Right ventricle myocardium superior (tissue), 1 donor: ENCODE measurements at places on chromosomes 4 and X. TPM values are rescaled to one million over a fixed set of nuclear protein-coding genes. Genes with fewer than 3 reads are reported as not detected.

RHOH gene
- 0.38 TPM for total RNA-seq

THOC2 gene
- total RNA-seq, result 24.1 TPM

ABLIM2 gene
- total RNA-seq, result 26.8 TPM

CT45A2 gene
- not detected for total RNA-seq

PFKFB1 gene
- 0.16 TPM for total RNA-seq

MTNR1A gene
- total RNA-seq, result not detected

CCNB3 gene
- total RNA-seq, result 0.11 TPM

MAGEB17 gene
- not detected for total RNA-seq

AFF2 gene
- 0.24 TPM for total RNA-seq

HTN3 gene
- total RNA-seq, result not detected

MYL5 gene
- 3.7 TPM for total RNA-seq

DNA sequence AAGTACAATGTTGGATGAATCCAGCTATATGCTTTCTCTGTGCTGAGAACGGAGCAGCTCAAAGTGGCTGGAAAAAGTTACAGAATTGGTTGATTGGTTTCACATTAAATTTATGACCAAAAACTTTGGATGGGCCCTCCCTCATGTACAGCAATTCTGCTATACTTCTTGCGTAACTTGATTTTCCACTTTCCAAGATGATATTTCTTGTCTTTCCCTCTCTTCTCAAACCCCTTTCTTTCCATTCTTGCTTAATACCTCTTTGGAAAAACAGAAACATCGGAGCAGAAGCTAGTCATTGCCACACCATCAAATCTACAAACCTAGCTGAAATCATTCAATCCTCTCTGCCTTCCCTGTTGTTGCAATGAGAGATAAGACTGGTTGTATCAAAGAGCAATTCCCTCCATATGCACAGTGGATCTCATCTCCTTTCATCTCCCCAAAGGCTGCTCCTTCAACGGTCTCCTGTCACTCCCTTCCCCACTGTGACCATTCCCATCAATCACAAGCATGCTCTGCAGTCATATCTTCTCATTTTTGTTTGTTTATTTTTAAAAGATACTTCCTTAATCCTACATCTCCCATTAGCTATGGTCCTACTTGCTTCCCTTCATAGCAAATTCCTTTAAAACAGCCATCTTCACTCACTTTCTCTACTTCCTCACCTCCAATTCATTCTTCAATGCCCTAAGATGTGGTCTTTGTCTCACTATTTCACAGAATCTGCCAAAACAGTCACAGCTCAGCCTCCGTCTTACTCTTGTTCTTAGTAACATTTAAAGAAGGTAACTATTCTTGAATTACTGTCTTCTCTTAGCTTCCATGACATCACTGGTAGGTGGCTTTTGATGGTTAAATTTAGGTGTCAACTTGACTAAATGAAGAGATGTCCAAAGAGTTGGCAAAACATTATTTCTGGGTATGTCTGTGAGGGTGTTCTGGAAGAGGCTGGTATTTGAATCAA, 145.5 kb downstream of the FAM13A start:
- DNase-seq, result no peak

GRCh38 chr4:183254162-183254561, 65.9 kb downstream of the CLDN22 start:
- DNase-seq, result no peak

DNA sequence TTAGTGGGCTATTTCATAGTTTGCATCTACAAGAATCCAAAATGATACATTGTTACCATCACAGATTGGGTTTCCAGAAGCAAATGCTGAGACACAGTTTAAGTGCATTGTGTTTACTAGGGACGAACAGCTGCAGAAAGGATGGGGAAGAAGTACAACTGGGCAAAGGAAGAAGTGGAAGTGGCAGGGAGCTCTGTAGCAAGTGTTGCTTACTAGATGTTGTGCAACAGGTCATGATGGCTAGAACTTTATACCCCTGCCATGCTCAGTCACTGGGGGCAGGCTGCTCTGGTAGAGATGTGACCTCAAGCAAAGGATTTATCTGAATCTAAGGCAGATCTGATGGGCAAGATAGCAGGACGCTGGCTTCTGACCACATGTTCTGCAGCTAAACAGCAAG, 76.1 kb upstream of the EMCN start:
- DNase-seq, result no peak

DNA sequence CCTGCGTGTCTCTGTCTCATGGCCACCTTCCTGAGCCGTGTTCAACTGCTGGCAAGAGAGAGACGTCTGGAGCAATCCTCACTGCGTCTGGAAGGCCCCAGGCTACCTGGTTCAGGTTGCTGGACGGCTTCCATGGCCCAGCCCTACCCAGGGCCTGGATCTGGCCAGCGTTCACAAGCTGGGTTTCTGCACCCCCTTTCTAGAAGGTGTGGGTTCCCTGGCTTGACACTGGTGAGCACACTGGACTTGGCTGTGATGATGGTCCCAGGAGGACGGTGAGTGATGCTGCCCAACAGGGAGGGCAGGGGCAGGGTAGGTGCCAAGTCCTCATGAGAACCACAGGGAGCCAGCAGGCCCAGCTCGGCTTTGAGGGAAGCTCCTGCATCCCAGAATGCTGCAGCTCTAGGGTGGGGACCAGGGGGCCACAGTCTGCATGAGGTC, 63.4 kb downstream of the HTRA3 start:
- DNase-seq, result peak; percentile 30

GRCh38 chr4:145171911-145172310, 8.5 kb downstream of the OTUD4 start:
- DNase-seq, result no peak

DNA sequence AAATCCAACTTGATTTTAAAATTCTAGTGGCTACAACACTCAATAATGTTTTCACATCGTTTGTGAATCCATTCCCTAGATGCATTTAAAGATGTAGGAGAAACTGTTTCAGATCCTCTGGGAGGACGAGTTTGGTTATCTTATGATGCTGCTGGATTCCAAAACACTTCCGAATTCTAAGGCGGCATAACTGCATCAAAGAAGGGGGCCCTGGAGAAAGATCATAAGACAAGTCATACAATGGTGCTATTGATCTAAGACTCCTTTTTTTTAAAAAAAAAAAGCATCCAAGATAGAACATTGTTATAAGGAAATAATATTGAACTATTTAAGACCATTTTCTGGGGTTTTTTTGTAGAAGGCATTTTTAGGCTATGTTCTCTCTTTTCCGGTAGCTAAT, 25.5 kb downstream of the ASB9 start:
- no peak for DNase-seq

DNA sequence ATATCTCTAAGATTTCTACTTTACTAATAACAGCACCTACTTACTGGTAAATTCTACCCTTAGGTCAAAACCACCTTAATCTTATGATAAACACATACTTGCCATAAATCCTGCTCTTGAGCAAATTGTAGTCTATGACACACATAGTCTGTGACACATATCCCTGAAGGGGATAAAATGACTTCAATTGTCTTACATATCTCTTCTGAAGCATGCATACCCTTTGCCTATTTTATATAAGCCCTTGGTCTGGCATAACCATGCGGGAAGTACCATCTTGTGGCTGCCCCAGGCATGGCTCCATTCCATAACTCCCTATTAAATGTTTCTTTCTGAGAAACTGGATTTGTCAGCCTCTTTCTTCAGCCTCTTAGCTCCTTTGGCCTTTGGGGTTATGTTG, 248.9 kb downstream of the SLC7A11 start:
- no peak for DNase-seq

- no peak for DNase-seq
These were observed 30.6 kb upstream of the SORCS2 start for GRCh38 chr4:7161721-7162214.

DNA sequence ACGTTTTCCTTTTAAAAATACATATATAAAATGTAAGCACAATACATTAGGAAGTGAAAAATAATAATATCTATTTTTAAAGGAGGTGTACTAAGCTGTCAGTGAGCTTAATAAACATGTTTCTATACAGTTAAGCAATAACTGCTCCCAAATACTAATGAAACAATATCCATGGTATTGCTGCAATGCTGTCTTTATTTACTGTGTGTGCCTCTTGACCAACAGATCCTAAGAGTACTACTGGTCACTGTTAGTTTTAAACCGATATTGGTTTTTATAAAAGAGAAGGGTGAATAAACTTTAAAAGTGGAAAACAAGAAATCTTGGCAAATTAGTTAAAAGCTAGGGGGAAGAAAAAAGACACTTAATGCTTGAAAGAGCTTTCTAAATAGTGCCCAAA, 1029.0 kb downstream of the FSTL5 start:
- DNase-seq, result no peak

- DNase-seq, result no peak
These were observed at the start of gene TLR7 for GRCh38 chrX:12866451-12867377. Gene TLR7 (plus strand): TSS chrX:12867072. CDS start chrX:12867579, 507 bp downstream.

DNA sequence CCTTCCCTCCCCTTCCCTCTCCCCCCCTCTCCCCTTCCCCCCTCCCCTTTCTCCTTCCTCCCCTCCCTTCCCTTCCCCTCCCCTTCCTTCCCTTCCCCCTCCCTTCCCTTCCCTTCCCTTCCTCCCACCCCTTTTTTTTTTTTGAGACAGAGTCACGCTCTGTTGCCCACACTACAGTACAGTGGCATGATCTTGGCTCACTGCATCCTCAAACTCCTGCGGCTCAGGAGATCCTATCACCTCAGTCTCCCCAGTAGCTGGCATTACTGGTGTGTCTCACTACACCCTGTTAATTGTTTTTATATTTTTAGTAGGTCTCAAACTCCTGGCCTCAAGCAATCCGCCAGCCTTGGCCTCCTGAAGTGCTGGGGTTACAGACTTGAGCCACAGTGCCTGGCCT, 66.6 kb downstream of the TBC1D9 start:
- DNase-seq, result no peak

DNA sequence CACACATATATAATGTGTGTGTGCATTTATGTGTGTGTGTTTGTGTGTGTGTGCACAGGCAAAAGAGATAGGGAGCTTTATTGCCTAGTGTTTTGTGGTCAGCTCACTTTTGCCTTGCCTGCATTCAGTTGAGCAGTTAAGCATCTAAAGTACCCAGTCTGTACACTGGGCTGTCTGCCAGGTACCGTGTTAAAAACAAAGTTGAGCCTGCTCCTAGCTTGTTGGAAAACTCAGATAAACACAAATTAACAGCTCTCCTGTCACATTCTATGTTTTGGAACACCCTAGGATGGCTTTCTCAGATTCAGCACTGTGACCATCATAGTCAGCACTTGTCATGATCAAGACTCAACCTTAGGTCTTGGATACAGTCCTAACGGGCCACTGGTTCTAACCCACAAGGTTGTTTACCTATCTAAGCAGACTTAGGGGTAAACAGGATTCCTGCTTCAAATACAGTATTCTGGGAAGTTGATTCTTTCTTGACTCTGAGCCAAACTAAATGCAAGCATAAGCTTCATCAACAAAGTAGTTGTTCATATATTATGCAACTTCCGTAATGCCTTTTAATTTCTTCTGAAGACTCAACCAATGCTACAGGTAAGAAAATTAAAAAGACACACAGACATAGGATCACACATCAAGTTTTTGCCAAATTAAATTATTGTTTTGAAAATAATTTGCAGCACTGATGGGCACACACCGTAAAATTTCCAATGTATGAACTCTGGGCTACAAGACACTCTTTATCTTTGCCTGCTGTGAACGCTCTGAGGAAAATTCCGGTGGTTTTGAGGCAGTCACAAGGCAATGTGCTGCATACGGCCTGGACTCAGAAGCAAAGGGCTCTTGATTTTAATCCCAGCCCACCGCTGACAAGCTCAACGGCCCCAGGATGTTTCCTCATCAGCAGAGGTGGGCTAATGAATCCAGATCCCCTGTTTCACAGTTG, 11.3 kb upstream of the CD99 start:
- DNase-seq, result no peak

DNA sequence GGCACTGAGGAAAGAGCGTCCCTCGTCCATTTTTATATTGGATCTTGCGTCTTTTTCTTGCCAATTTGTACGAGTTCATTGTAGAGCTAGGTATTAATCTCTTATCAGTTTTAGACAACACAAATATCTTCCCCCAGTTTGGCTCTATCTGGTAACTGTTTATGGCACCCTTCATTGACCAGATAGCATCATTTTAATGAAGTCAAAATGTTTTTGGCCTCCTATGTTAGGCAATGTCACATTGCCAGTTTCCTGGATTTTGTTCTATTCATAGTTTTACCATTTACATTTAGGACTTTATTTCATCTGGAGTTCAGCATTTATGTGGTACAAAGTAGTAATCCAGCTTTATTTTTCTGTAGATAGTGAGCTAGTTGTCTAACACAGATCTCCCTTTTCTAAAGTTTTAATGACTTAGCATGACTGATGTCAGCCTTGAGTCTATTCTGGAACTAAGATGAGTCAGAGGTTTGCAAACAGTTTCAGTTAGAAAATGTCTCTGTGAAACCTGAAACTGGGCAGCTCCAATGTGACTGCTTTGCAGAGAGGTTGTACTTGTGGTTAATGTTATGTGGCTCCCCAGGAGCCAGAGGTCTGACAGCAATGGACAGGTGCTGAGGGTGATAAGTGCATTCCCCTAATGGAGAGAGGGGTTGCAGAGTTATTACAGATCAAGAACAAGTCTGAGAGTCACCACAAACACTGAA, 5.3 kb upstream of the STBD1 start:
- no peak for DNase-seq

- peak; percentile 43 for DNase-seq
These were observed 8.6 kb upstream of the ZXDA start for GRCh38 chrX:57918750-57919436.

- DNase-seq, result no peak
These were observed 1078.6 kb downstream of the FAM133A start for GRCh38 chrX:94752434-94753169.

- no peak for DNase-seq
These were observed 26.7 kb downstream of the HDAC8 start for GRCh38 chrX:72545990-72546389.

GRCh38 chr4:108717386-108717785, 45.5 kb downstream of the ETNPPL start:
- no peak for DNase-seq

GRCh38 chrX:1167466-1167865, 45.0 kb downstream of the CRLF2 start:
- no peak for DNase-seq

DNA sequence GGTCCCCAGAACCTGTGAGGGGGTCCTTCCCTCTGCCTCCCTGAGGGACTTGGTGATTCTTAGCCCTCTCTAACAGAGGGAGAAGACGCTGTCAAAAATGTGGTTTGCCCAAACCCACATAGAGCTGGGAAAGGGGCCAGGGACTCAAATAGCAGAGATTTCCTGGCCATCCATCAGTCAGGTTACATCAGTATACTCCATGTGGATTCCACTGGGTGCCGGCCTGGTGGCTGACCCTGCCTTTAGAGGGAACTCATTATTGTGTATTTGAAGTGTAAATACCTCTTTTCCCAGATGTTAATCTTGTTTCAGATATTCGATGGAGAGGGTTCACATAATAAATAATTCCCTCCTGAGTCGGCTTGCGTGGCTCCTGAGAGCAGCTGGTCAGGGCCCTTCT, 130.3 kb downstream of the TBL1X start:
- no peak for DNase-seq
